ENCODE measurements at places on chromosomes 11 and 22.

DNA sequence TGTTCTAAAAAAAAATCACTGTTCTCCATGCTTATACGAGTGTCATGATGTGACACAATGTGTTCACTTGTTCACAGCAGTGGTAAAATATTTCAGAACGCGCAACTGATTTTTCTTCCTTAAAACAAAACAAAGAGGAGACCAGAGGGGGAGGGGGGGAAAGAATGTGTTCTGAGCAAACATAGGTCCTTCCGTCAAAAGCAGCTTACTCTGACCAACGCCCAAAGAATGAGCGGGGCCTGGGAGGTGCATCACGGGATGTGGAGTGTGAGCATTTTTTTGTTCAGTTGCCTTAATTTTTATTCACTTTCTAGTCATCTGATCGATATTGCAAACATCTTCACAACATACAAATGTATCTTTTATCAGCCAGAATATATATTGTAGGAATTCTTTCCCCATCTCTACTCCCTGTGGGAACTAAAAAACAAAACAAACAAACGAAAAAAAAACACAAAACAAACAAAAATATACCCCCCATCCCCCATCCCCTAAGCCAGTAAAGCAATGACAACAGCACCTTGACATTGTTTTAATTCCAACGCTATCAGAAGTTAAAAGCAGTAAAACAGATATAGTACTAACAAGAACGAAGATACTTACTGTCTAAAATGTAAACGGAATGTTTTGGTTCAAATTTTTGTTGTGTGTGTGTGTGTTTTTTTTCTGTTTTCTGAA is 43.3 kb downstream of the BDNF start:
- DNase-seq = no peak

GRCh38 chr11:21511835-21512440 is 680.9 kb upstream of the ANO5 start:
- DNase-seq = peak; percentile 75

DNA sequence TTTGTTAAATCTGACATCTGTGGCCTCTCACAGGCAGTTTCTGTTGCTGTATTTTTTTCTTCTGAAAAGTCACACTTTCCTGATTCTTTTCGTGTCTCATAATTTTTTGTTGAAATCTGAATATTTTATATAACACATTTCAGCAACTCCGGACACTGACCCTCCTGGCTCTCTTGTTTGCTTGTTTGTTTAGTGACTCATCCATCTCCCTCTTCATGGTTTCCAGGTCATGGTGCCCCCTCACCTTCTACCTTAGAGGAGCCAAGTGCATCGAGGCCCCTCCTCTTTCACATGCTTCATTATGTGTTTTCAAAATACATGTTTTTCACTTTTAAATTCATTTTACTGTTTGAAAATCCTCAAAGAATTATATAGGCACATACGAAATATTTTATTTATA is 562.4 kb downstream of the OPCML start:
- DNase-seq = no peak

GRCh38 chr22:19911540-19912270 is 29.9 kb upstream of the COMT start:
- DNase-seq = no peak

GRCh38 chr11:57345555-57346211 is 7.5 kb downstream of the P2RX3 start:
- DNase-seq = peak; percentile 84

DNA sequence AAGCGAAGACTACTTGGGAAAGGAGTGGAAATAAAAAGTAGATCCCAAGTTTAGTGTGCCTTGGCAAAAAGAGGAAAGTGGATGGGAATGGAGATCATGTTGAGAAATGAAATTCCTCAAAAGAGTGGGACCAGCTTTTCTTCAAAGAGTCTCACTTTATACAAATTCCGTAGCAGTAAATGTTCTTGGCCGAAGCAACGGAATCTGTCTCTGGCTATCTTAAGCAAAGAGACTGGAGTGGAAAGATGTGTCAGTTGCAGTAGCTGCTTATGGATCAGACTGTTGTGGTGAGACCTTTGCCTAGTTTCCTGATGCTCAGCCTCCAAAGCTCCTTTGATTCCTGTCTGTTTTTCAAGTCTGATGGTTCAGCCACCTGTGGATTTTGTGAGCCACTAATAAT is 73.6 kb downstream of the CSTPP1 start:
- DNase-seq = no peak

DNA sequence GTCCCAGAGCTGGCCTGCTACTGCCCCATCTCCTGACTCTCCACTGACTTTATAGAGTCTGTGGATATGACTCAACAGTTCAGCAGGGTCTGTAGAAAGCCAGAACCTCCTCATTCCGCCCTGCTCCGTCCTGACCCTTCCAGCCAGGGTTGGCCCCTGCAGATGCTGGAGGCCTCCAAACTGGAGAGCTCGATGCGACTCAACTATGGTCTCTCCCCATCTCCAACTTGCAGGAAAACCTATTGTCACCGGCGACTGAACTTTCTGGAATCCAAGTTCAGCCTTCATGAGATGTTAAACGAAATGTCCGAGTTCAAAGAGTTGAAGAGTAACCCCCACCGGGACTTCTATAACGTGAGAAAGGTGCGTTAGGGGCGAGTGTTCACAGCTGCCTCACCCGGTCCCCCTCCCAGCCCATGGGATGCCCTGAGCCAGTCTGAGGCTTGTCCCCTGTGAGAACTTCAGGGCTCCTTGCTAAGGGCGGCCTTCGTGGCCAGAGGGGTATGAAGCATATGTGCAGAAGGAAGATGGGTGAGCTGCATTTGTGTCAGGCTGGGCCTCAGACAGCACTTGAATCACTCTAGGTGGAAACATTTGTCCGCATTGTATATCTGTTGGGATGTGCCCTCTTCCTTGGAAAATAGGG is 32.1 kb downstream of the AMPD3 start:
- no peak for DNase-seq

DNA sequence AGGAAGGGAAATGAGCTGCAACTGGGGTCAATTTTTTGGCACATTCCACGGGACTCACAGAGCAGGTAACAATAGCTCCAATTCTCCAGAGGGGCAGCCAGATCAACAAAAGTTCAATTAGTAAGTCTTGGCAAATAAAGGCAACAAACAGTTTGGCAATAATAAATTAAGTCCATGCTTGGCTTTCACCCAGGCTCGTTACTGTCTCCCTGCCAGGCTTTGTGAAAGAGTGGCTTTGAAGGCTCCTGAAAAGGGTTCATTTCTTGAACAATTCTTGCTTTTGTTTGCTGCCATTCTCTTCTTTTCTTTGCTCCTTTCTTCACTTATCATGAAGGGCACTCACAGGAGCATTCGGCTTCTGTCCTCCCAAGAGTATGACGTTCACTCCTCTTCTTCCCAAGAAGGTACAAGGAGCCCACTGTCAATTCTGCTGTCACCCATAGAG is 123.3 kb downstream of the APIP start:
- no peak for DNase-seq

GRCh38 chr11:30322191-30322590 is 713 bp upstream of the ARL14EP start:
- no peak for DNase-seq

DNA sequence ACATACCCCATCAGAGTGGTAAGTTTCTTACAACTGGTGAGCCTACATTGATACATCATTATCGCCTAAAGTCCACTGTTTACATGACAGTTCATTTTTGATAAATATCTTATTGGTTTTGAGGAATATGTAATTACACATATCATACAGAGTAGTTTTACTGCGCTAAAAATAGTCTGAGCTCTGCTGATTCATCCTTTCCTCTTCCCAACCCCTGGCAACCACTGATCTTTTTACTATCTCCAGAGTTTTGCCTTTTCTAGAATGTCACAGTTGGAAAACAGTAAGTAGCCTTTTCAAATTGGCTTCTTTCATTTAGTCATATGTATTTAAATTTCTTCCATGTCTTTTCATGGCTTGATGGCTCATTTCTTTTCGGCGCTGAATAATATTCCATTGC is 112.8 kb downstream of the LARGE1 start:
- DNase-seq = no peak

- DNase-seq = peak; percentile 72
These were observed 69.1 kb downstream of the CTTN start for GRCh38 chr11:70467201-70468085.

DNA sequence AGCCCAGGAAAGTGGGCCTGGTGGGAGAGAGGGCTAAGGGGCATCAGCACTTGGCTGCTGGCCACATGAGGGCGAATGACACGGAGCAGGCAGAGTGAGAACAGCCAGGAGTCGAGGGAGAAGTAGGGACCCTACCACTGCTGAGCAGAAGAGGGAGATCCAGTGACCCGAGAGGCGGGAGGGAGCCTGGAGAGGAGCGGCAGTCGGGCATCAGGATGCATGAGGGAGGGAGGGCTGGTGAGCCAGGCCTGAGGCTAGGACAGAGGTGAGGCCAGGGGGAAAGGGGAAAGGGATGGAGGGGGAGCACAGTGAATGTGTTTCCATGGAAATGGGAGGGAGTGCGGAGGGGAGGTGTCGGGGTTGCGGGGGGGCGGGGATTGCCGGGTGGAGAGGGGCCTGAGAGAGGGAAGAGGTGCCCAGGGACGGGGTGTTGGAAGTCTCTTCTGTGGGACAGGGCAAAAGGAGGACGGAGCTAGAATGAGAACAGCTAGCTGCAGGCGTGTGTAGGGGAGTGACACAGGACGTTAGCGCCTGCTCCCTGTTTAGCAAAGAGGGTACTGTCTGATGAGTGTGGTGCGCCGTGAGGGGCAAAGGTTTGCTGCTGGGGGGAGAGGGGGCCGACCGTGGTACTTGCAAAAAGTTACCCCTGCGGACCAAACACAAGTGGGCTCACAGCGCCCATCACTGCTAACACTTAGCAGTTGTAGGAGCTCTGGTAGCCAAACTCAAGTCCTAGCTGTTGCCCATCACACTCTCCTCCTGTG is 37.1 kb upstream of the WNT11 start:
- DNase-seq = no peak

DNA sequence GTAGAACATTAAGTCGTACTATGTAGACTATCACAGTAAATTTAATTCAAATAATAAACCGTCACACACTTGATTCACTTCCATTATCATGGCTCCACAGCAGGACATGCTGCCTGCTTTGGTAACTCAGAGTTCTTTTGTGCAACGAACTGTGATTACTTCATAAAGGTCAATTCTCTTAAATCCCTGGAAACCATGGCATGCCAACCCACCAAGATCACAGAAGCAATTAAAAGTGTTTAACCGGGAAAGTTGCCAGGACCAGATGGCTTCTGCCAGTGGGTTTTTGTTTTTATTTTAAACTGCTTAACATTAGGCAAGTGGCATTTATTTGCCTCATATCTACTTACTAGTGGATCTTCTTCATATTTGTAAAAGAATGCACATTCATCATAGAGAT is 1162.1 kb downstream of the DLG2 start:
- DNase-seq = no peak

- DNase-seq = no peak
These were observed 109.1 kb downstream of the KCNQ1 start for GRCh38 chr11:2553886-2554285.

- no peak for DNase-seq
These were observed 13.3 kb downstream of the CELF1 start for GRCh38 chr11:47539681-47540039.

GRCh38 chr11:4493480-4493818 is 11.0 kb downstream of the OR52K1 start:
- no peak for DNase-seq

DNA sequence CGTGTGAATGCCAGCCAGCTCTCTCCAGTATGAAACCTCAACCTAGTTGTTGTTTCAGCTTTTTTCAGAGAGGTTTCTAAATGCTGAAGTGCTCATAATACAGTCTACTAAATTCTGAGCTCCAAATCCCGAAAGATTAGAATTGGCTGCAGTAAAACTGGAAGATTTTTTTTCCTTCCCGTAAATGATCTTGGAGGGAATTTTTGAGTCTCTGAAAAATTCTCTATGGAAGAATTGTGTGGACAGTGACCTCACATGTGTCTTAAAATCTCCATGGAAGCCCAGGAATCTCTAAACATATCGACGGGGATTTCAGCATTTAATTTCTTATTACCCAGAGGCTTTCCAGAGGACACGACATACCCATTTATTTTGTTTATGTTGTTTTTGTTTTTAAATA is 1499.2 kb downstream of the LRRC4C start:
- DNase-seq = no peak

- no peak for DNase-seq
These were observed 87.3 kb downstream of the PACS1 start for GRCh38 chr11:66157182-66157864.

GRCh38 chr11:47216121-47216798 is 1.5 kb downstream of the DDB2 start:
- peak; percentile 78 for DNase-seq

DNA sequence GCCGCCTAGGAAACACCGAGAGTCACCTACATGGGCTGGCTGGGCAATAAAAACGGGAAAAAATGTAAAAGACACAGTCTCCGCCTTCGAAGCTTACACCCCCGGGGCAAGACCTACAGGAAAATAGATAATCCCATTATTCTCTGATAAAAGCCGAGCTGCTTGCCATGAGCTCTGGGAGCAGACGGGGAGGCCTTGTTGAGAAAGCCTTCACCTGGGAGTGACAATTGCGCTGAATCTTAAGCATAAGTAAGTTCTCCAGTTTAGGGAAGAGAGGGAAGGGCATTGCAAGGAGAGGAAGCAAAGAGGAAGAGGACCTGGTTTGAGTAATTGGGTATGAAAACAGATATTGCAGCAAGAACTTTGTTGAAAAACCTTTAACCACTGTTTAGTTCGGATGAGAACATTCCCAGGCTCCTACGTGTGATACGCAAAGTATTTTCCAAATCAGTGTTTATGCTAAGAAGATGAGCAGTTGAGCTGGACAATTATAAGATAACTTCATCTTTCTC is 813 bp upstream of the BTBD10 start:
- no peak for DNase-seq

DNA sequence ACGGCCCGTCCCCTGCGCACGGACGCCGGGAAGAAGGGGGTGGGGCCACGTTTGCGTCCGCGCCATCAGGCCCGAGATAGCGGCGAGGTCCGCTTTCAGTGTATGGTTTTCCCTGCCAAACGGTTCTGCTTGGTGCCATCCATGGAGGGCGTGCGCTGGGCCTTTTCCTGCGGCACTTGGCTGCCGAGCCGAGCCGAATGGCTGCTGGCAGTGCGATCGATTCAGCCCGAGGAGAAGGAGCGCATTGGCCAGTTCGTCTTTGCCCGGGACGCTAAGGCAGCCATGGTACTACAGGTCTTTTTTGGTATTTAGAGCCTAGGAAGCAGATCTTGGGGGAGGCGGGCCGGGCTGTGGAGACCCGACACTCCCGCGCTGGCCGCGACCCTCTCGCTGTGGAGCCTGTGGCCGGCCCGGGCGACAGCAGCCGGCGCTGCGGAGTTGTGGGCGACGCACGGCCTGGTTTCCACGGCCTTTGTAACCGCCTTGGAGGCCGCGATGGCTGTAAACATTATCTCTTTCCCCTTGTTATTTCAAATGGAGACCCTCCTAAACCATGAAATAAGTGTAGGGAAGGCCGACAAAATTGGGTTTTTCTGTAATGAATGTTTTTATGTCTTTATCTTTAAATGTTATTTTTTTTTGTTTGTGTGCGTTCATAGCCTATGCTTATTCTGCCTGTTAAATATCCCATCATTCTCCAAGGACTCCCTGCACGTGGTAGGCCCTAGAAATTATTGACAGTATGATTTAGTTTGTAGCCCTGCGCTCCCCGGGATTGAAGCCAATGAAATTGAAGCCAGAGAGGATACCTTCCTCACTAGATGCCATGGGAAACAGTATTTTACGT is at the start of gene AASDHPPT:
Gene AASDHPPT (plus strand): TSS at position 54 of the 847 bp plus-strand sequence. CDS start 49 bp downstream, at position 103.
- DNase-seq = peak; percentile 72

- DNase-seq = no peak
These were observed 23.5 kb upstream of the P2RY6 start for GRCh38 chr11:73248526-73249185.

- DNase-seq = no peak
These were observed 2.5 kb downstream of the FKBP2 start for GRCh38 chr11:64243236-64243854.
